COR-L47 (cell line): ENCODE measurements at places on chromosomes 5 and 9.

GRCh38 chr9:7342736-7343135 lies 456.8 kb downstream of the DMAC1 start:
- no peak for DNase-seq

DNA sequence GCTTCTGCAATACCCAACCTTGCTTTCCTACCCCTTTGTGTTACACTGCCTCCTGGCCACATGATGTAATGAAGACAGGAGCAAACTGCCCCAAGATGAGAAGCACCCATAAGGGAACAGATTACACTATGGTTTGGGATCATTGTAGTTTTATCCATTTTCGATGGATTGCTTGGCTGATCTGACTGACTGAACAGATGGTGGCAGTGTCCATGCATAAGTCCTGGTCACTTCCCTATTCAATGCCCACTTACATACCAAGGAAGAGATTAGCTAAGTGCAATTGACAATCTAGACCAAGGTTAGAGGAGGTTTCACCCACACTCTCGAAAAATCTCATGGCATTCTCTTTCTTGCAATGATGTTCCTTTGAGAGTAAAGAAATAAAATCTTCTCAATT lies 319.9 kb downstream of the RAB3C start:
- DNase-seq, result no peak

- no peak for DNase-seq
Measured at GRCh38 chr9:133589454-133590227, 19.5 kb downstream of the FAM163B start.

DNA sequence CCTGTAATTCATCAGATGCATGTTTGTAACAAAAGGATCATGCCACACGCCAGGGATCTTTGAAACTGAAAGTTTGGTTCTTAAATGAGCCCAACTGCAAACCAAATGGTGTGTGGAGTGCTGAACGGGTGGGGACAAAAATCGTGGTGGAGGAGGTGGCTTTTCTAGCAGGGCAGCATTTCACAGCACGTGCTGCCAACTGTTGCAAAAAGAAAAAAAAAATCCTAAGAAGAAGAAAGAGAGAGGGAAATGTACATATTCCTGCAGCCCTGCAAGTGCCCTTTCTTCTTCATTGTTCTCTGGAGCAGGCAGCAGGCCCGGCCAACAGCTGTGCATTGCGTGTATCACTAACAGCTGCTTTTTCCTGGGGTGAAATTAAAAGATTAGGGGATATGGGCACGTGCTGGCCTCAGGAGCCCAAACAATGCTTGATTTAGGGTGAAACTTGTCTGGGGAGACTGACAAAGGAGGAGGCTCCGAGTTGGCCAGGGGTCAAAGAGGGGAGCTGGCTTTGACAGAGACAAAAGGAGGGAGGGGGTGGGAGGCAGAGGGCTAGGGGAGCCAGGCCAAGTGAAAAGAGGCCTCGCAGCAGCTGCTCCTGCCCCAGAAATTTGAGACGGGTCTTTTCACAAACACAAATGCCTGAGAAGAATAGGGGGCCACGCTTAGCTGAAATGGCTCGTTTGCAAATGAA lies 73.0 kb downstream of the GADD45G start:
- DNase-seq, result peak; percentile 89

GRCh38 chr9:114471157-114471556 lies 34.1 kb downstream of the WHRN start:
- no peak for DNase-seq

GRCh38 chr5:20276061-20276958 lies 288.3 kb upstream of the CDH18 start:
- DNase-seq, result no peak

DNA sequence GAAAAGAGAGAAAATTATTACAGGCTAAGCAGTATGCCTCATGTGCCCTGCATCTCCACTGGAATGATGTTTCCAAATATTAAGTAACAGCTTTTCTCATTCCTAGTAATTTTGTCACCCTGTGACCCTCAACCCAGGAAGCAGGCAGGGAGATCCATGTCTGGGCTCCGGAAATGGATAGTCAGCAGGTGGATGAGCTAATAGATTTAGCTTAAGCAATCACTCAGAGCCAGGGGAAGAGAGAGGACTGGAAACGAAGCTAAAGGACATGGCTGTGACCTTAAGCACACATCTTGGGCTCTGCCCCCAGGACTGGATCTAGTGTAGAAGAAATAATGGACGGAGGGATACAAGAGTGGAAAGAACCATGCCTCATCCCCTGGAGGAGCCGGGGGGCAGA lies 89.5 kb downstream of the ARSB start:
- no peak for DNase-seq

DNA sequence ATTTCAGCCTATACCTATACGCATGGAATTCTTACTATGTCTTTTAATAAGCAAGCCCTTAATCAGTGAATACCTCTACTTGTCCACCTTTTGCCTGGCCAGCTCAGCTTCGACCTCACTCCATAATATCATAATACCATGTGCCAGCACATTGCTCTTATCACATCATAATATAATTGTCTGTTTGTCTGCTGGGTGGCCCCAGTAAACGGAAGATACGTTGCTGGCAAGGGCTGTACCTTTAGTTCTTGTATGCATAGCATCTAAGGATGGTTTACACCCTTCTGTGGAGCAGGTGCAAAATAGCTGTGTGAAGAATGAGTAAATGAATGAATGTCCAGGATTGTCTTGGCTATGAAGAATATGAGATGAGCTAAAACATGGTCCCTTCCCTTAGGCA lies 29.9 kb downstream of the SV2C start:
- no peak for DNase-seq

DNA sequence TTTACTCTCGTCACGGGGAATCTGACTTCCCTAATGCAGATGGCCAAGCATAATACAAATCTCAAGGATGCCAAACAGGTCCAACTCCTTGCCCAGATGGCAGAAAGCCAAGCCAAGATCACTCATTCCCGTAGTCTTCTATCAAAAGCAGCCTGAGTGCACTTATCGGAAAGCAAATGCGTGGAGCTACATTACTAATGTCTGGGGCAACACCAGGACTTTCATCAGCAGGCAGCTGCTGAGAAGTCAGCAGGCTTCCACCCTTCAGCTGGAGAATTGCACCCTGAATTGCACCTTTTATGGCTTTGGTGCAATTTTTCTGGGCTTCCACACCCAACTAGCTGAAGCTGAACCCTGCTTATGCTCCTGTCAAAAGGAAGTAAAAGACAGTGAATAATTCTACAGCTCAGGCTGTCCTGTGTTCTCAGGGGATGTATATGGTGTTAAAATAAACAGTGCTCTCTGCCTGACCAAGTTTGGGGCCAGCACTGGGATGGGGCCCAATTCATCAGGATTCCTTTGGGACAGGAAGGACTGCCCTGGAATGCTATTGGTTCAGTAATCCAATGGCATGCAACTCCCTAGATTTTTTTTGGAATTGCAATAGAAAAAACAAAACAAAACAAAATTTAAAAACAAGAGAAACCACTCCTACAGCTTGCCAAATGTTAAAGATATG lies 92.6 kb downstream of the DPYSL3 start:
- DNase-seq, result no peak

DNA sequence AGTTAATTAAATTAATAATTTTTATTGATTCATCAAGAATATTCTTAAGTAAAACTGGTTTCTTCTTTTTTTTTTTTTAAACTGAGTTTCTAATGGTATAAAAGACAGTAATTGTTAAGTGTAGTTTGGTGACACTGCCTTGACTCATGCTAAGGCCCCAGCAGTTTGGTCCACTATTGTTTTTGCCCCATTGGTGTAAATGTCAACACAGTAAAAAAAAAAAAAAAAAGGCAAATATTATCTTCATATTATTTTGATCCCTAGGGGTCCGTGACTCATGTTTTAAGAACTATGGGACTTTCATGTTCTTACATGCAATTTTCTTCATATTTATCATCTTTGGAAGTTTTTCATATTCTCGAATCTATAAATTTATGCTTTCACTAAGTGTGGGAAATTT lies 29.2 kb upstream of the JAK2 start:
- DNase-seq, result no peak

- DNase-seq, result no peak
Measured at GRCh38 chr5:31237174-31237573, 43.7 kb downstream of the CDH6 start.

DNA sequence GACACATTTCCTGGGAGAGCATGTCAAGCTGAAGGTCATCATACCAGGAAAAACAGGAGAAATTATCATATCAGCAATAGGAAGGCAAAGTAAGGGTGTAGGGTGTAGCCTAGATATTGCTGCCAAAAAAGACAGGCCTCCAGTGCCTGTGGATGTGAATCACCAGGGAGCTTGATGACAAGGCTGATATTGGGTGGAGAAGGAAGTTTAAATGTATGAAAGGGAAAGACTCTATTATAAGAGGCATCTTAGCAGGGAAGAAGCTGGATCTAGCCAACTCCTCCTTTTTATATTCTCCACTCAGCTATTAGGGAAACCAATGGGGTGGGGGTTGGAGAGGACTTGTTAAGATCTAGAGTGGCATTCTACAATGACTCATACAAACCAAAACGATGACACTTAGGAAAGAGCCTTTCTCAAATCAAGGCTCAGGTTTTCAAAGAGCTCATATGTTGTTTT lies 13.4 kb upstream of the TXNDC8 start:
- DNase-seq, result no peak

DNA sequence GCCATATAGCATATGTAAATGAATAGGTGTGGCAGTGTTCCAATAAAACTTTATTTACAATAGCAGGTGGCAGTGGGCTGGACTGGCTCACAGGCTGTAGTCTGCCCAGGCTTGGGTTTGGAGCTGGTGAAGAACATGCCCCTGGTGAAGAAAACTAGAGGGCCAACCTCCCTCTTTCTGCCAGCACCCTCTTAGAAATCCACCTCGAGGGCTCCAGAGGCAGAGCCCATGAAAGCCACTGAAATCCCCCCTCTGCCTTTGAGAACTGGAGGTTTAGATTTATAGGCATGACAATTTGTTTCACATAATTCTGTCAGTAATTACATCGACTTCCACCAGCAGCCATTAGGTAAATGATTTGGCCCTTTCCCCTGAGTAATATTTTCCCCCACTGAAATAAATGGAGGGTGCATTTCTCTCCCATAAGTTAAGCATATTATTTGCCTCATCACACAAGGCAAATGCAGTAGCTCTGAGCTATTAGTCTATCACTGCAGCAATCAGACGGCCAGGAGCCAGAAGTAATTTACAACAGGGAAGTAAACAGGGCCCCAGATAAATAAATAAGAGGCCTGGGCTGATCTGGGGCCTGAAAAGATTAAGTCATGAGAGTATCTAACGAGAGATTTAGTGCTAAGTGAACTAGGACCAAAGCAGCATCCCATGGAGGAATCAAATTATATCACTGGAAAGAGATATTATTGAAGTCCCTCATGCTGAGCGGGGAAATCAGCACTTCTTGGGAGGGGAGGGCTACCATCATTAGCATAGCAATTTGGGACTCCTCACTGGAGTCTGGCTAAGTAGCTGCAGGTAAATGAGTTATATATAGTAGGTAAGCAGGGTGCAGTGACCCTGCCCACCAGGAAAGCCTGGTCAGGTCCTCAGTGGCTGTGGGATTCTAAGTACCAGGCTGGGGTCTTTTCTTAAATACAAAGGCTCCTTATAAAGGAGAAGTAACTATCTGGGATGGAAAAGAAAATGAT lies 123.9 kb downstream of the SLIT3 start:
- DNase-seq, result no peak

DNA sequence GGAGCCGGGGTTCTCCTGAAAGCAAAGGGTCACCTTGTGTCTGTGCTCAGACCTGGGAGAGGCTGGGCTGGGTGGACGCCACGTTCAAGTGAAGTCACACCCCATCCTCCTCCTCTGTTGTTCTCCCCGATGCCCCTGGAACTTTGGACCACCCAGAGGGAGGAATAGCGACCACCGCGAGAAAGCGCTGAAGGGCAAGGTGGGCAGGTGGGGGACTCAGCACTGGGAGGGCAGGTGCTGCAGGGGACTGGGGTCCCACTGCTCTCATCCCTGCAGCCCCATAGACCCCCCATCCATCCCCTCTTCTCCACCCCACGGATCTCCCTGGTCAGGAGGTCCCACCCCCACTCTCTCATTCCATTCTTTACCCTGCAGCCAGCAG lies 48.8 kb upstream of the COL5A1 start:
- DNase-seq, result no peak

DNA sequence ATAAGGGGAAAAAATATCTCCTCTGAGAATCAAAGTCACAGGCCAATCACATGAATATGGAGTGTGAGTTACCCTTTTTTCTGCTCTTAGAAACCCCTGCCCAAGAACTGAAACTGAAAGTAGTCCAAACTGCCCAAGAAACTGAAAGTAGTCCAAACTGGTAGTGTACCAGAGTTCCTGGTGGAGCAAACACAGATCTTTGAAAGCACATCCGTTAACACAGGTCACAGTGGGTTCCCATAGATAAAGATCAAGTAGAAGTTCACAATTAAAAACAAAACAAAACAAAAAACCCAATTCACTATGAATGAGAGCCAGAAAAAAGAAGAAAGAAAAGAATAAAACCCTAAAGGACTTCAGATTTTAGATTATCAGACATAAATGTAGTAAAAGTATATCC lies 332.4 kb upstream of the EFNA5 start:
- DNase-seq, result no peak

DNA sequence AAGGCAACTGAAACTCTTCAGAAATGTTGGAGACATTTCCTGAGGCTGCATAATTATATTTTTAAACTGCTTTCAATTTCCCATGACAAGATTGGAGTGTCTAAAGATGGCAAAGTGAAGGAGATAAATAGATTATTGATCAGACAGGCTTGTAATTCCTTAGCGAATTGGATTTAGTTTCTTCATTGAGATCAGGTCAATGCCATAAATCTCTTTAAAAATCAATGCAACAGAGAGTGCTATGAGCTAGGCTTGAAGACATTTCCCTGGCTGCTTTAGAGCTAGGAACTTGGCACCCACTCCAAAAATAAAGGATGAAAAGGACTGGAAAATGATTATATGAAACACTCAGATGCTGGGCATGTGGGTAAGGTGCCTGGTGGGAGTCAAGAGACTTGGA lies 828.4 kb downstream of the TLR4 start:
- no peak for DNase-seq

DNA sequence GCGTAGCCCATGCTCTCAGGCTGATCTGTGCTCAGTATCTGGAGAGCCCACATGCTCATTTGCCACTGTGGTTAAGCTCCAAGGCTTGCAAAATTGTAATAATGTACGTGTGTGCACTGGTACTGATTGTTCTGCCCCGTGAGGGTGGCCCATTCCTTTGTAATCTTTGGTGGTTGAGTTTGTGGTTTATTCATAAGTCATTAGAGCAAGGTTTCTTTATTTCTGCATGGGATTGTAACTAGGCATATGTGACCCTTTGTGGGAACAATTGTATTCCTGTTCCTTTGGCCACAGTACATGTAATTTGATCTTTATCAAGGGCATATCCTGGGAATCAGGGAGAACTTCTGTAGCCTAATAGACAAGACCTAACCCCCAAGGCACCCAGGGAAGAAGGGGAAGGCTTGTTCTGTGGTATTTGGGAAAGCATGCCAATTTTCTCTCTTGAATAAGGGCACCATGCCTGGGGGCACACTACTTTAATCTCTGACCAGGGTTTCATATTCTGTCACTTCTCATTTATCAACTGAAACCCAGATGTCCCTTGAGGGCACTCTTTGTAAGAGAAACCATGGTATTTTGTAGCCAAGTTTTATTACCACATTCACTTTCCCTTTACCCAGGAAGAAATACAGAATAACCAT lies 74.6 kb downstream of the NPR3 start:
- DNase-seq, result no peak

- DNase-seq, result no peak
Measured at GRCh38 chr5:145834554-145834916, 607 bp downstream of the PRELID2 start.
